ENCODE measurements at places on chromosomes 6 and 20.

GRCh38 chr20:44711237-44711636 lies 3.9 kb upstream of the CCN5 start:
- DNase-seq = no peak

GRCh38 chr6:168507297-168507696 lies 66.3 kb downstream of the SMOC2 start:
- no peak for DNase-seq

GRCh38 chr6:137155830-137156229 lies 17.6 kb downstream of the IL22RA2 start:
- DNase-seq = no peak

GRCh38 chr6:30876039-30876730 lies 8.1 kb upstream of the DDR1 start:
- DNase-seq = no peak

GRCh38 chr6:13177664-13178063 lies 150.7 kb downstream of the TBC1D7 start:
- DNase-seq = no peak

DNA sequence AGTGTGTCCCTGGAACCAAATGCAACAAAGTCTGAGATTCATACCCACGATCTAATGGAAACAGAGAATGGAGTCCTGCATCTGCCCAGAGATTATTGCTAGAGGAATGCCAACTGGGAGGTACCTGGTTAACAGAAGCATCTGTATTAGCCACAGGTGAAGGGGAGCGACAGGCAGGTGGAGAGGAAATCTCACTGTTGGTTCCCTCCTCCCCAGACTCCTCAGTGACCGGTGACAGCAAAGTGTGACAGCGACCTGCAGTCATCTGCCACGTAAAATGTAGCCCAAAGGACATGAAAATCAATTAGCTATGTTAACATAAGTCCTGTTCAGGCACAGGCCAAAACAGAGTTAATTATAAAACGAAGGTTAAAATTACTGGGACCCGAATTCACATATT lies 336.6 kb downstream of the SYNE1 start:
- DNase-seq = no peak

- DNase-seq = no peak
These were observed 1.8 kb upstream of the RNF24 start for GRCh38 chr20:4017051-4017712.

- no peak for DNase-seq
These were observed 15.7 kb downstream of the PXMP4 start for GRCh38 chr20:33704197-33704924.

DNA sequence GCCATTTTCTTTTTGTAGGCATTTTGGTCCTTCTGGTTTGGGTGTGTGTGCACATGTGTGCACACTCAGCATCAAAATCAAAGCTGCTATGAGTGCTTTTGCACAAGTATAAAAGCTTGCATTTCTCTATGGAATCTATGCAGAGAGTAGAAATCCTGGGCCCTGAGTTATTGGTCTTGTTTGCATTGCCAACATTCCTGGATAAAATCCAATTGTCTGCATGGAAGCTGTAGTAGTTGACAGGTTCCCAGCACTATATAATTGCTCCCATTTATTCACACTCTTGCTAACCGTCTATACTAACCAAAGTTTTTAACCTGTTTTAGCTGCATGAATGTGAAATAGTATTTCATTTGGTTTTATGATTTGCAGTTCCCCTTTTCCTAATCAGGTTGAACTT lies 277.0 kb downstream of the FOXA2 start:
- DNase-seq = no peak

DNA sequence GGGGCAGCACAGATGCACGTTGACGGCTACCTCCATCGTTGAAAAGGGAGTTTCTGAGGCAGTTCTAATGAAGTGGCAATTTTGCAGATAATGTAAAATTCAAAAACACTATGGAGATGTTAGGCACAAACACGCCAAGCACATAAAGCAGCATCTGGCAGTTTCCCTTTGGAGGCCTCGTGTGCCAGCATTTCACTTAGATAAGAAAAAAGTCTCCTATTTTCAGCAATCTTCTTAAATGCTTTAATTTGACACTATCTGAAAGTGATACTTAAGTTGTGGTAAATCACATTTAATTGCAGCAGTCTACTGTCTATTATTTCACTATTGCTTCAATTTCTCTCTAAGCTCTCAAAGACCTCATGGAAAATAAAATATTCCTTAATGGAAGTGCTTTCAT lies 125.3 kb upstream of the PROKR2 start:
- DNase-seq = no peak

DNA sequence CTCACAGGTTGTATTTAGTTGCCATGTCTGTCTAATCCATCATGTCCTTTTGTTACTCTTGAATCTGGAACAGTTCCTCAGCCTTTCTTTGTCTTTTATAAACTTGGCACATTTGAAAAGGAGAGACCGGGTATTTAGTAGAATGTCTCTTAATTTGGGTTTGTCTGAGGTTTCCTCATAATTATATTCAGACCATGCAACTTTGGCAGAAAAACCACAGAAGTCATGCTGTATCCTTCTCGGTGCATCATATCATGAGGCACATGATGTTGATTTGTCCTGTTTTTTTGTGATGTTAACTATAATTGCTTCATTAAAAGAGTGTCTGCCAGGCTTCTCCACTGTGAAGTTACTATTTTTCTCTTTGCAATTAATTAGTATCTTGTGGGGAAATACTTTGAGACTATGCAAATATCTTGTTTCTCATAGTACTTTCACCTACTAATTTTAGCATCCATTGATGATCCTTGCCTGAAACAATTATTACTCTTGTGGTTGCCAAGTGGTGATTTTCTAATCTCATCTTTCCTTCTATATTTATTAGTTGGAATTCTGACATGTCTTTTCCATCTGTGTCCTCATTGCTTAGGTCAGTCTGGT lies 837.3 kb downstream of the DHX35 start:
- DNase-seq = no peak

DNA sequence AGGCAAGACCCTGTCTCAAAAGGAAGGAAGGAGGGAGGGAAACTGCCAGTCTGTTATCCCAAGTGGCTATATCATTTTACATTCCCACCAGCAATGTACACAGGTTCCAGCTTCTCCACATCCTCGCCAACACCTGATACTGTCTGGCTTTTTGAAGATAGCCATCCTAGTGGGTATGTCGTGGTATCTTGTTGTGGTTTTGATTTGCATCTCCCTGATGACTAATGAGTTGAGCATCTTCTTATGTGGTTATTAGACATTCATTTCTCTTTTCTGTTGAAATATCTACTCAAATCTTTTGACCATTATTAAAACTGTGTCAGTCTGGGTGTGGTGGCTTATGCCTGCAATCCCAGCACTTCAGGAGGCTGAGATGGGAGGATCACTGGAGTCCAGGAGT lies 47.9 kb upstream of the ARID1B start:
- DNase-seq = no peak

- no peak for DNase-seq
These were observed 102.4 kb upstream of the HIVEP1 start for GRCh38 chr6:11909696-11910132.

DNA sequence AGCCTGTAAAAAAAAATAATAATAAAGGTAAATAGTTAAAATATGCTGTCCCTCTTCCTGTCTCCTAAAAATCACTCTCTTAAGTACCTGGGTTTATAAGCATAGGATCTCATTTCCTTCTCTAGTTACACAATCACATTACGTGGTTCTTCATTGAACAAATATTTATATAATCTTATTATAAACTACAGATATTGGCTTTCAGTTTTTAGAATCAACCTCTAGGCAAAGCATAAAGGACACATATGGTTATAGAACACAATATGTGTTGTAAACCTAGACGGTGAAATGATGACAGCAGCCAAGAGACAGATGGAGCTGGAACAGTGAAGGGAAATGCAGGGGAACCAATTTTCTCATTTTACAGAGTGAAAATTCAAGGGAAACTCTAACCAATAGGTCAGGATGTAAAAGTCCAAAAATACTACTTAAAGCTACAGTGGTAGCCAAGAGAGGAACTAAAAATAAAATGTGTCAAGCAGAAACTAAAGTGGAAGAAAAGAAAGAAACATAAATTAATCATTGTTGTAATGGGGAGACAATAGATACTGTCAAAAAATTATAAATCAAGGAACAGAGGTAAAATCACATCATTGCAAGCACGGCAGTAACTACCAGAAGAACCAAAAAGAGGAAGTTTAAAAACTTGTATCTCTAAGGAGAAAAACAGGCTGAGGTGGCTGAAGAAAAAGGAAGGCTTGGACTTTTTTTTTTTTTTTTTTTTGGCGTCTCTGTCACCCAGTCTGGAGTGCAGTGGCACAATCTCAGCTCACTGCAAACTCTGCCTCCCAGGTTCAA lies 82.8 kb upstream of the CDYL start:
- DNase-seq = no peak

DNA sequence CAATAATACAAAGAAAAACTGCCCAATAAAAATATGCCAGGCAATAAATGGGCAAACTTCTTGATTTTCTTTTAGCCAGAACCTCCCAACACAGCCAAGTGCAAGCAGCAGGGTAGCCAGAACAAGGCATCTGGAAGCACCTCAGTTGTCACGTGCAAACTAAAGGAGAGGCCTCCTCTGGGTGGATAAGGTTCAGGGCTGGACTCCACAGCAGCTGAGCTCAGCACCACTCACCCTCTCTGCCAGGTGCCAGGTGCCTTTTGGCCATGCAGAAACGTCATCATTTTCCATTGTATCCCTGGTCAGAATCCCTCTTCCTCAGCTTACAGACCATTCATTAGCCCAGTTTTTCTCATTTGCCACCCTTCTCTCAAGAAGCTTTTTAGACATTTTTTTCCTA lies 52.7 kb downstream of the SOD2 start:
- DNase-seq = no peak

DNA sequence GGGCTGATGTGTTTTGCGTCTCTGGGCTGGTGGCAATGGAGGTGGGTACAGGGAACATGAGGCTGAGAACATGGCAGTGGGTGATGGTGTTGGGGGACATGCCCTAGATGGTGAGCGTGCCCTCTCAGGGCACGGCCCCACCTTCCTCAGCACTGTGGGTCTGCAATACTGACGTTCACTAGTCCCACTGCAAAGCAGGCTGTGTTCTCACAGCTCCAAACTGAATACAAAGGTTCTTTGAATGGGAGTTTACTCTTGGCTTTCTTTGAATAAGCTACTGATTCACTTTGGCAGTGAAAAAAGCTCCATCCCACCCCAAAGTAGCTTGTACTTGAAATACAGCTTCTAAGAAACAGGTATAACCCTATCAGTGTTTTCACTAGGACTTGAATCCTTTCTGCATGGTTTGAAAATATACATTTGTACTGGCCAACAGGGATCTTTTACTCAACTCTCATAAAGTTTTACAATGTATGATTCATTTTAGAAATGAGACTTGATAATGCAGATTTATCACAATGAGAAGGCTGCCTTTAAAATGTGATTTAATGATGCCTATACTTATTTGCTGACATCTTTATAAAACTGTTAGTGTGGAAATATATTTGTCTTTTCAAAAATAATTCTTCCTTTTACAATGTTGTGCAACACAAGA lies 400.7 kb downstream of the ZFAND3 start:
- no peak for DNase-seq

GRCh38 chr6:85092226-85092625 lies 327.8 kb upstream of the TBX18 start:
- DNase-seq = no peak

DNA sequence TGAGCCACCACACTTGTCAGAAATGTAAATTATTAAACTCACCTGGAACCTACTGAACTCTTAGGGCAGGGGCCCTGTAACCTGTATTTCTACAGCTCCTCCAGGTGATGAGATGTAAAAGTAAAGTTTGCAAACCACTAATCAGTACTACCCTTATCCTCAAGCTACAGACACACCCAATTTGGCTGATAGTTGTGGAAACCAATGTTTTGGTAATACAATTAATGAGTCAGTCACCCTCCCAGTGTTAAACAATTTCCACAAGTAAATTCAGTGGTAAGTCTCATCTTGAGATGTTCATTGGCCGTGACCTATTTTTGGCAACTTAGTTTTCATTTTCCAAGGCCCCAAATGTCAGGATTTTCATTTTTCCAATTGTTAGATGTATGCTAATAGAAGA lies 29.6 kb downstream of the GCNT2 start:
- no peak for DNase-seq

GRCh38 chr6:142647449-142648035 lies 297.4 kb downstream of the HIVEP2 start:
- no peak for DNase-seq

DNA sequence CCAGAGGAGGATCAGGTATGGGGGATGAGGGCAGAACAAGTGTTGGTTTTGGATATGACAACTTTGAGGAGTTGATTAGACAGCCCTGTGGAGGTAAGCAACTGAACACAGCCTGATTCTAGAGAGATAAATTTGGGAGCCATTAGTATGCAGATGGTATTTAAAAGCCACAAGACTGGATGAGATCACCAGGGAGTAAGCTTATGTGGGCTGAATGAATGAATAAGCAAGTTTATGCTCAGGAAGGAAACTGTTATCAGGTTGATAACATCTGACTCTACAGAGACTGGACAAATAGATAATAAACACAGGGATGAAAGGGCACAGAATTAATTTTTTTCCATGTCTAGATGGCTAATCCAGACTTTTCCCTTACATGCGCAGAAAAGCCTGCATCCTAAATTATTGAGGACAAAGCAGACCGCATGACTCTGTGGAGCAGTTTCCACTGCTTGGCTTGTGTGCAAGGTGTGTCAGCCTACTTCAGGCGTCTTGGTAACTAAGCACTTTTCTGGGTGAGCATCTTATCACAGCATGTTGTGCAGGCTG lies 150.6 kb downstream of the GJA10 start:
- DNase-seq = no peak

- DNase-seq = peak; percentile 20
These were observed 613.9 kb upstream of the ARID1B start for GRCh38 chr6:156163311-156163710.

DNA sequence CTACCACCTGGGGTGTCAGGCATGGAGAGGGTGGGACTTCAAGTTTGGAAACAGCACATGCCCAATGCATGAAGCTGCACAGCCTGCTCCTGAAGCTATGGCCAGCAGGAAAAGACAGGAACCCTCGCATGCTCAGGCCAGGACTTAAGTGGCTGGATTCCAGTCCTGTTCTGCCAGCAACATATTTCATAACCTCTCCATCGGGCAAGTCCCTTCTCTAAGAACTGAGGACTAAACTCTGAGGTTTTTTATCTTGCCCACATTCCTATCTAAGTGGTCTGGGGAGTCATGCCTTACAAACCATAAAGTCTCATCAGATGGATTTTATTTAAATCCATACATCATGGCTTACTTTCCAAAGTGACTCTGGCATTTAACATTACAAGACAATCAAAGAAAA lies 27.5 kb upstream of the AGPAT4 start:
- DNase-seq = no peak

Data from CD8-positive, alpha-beta memory T cell (primary cell).